ENCODE measurements at places on chromosomes 2 and 18. TPM values are rescaled to one million over a fixed set of nuclear protein-coding genes. Genes with fewer than 3 reads are reported as not detected.
A peak's percentile ranks its signal among the peaks of the same experiment; 100 is the strongest.

- no peak for DNase-seq
Measured at GRCh38 chr2:146879882-146880281, 964.9 kb upstream of the ACVR2A start.

- DNase-seq: peak; percentile 83
Measured at GRCh38 chr2:54673501-54673998, 49.9 kb upstream of the EML6 start.

Gene APCDD1
- total RNA-seq: 0.04 TPM

- DNase-seq: no peak
Measured at GRCh38 chr18:59308248-59308937, 10.1 kb downstream of the CPLX4 start.

- no peak for DNase-seq
Measured at GRCh38 chr18:48802543-48803290, 148.0 kb downstream of the SMAD7 start.

Gene LCT
- not detected for total RNA-seq

Gene GCA
- total RNA-seq: 18.6 TPM

DNA sequence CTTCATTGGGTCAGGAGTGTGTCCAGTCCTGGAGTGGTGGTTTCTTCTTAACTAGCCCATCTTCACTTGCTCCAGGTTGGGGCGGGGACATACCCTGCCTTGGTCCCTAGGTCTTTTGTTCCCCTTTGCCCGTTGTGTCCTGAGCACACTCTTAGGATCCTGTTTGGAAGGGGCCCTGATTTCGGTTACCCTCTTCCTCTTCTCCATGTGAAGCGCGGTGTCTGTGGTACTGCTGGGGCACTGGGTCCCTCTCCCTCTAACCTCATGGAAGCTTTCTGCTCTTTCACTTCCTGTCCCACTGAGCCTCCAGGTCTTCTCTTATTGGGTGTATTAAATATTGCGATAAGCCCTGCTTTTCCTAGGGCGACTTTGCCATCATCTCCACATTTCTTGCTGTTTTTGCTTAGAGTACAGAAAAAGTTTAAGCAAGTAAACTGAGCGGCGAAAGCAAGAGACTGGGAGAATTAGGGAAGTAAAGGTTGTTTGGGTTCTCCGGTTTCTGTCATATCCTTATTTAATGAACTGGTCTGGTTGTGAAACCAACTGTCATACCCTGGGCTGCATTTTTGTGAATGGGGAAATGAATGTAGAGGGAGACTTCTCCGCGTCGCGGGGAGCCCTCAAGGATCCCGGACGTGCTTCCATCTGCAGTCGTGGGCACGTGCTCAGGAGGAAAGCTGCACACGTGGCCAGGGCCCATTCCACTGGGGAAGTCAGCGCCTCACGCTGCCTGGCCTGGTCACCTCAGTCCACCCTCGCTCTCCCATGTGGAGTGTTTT, 73.8 kb upstream of the B3GNT7 start:
- DNase-seq: no peak

- DNase-seq: no peak
Measured at GRCh38 chr18:9039441-9040071, 62.9 kb upstream of the NDUFV2 start.

DNA sequence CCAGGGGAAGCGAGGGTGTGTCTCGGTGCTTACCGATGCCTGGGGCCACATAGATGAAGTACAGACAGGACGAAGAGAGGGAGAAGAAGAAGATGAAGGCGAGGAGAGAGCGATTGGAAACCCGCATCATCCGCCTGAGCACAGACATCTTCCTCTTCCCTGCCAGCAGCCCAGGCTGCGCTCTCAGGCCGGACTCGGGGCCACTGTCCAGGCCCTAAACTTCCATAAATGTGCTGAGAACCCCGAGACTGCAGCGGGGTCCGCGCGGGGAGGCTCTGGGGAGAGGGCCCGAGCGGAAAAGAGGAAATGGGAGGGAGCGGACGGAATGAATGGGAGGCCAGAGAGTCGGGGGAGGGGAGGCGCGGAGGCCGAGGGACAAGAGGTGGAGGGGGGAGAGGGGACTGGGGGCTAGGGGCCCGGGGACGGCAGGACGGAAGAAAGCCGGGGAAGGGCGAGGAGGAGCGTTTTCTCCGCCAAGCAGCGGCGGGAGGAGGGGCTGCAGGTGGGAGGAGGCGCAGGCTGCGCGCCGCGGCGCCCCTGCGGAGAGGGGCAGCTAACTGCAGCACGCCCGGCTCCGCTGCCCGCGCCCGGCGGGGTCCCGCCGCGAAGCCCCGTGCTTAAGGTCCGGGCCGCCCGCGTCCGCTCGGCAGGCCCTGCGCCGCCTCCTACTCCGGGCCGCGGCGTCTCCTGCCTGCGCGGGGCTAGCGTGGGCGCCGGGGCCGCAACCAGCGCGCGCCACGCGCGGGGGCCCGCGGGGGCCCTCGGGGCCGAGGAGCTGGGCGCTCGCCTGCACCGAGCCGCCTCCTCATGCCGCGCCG, at the start of gene B4GALT6:
TSS of gene B4GALT6 (minus strand) at position 303 of the 818 bp plus-strand sequence. CDS start at position 148, 155 bp downstream.
- no peak for DNase-seq

Gene KHK
- total RNA-seq: 2.1 TPM

Gene RAX
- not detected for total RNA-seq

- DNase-seq: no peak
Measured at GRCh38 chr2:134508391-134508790, 210.4 kb downstream of the TMEM163 start.

Gene THSD7B
- not detected for total RNA-seq

Gene TUBA3E
- not detected for total RNA-seq

DNA sequence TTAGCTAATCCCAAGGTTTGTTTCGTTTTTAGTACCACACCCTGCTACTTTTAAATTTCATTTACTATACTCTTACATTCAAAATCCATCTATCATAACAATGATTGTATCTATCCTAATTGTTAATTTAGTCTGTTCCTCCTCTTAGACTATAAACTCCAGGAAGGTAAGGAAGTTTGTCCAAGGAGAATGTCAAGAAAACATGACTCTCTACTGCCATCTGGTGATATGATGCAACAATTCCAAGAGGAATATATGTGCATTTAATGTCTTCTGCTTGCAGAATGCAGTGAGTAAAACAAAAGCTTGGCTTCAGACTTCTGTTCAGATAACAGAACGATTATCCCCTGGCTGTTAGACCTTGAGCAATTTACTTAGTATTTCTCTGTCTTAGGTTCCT, 1267.1 kb downstream of the LRP1B start:
- peak; percentile 7 for DNase-seq

GRCh38 chr2:182754231-182754630, 38.2 kb downstream of the DNAJC10 start:
- no peak for DNase-seq

DNA sequence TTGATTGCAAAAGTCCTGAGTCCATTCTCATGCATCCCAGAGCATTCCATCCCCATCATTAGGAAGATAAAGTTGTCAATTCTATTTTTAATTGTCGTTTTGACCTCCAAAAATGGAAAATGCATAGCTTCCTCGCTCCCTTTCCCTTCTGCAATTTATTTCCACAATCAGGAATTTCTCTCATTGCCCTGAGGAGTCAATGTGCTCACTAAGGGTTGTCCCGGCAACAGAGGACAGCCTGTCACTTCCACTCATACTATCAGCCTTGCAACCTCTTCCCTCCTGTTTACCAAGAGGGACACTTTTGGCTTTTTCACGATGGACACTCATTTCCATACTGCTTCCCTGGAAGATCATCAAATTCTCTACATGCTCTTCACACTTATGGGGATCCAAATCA, 164.8 kb downstream of the MYO5B start:
- no peak for DNase-seq

DNA sequence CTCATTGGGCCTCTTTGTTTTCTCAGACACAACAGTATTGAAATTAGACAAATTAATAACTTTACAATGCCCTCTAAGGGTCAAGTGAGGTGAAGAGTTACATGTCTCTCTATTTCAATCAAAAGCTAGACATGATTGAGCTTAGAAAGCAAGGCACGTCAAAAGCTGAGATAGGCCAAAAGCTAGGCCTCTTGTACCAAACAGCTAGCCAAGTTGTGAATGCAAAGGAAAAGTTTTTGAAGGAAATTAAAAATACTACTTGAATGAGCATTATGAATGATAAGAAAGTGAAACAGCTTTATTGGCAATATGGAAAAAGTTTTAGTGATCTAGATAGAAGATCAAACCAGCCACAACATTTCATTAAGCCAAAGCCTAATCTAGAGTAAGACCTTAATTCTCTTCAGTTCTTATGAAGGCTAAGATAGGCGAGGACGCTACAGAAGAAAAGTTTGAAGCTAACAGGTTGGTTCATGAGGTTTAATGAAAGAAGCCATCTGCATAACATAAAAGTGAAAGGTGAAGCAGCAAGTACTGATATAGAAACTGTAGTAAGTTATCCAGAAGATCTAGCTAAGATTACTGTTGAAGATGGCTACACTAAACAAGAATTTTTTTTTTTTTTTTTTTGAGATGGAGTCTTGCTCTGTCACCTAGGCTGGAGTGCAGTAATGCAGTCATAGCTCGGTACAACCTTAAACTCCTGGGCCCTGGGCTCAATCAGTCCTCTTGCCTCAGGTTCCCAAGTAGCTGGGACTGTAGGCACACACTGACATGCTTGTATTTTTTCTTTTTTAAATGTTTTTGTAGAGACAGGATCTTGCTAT, 65.5 kb downstream of the FAM117B start:
- no peak for DNase-seq
